ENCODE measurements at places on chromosomes 2 and 18.

GRCh38 chr18:12456441-12456840 lies 48.7 kb downstream of the PRELID3A start:
- DNase-seq: no peak

DNA sequence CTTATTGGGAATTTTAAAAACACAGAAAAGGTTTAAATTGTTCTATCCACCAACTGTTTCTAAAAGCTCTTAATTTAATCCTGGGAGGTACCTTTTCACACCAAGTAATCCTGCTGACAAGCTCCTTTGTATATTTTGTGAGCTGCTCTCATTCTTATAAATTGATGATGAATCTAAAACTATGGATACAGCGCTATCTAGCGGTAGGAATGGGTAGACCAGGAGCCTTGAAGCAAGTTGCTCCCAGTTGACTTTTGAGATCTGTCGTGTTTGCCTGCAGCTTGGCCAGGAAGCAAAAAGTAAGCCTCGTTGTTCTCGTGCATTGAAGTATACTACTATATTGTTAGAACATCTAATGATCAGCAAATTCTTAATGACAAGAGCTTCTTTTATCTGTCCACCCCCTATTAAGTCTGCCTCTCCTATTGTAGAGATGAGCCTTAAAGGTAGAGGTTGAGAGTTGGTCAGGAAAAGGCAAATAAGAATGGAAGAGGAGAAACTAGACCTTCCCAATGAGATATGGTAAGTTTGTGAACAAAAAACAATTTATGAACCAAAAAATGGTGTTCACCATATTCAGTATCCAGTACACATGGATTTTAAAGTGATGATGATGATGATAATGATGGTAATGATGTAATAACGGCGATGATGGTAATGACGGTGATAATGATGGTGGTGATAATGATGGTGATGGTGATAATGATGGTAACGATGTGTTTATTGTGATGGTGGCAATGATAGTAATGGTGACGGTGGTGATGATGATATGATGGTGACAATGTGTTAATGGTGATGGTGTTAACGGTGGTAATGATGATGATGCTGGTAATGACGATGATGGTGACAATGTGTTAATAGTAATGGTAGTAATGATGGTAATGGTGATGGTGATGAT lies 212.1 kb upstream of the NCKAP5 start:
- no peak for DNase-seq

GRCh38 chr2:166173263-166173662 lies 45.4 kb upstream of the SCN1A start:
- DNase-seq: no peak

- no peak for DNase-seq
Measured at GRCh38 chr2:60219536-60219935, 333.9 kb downstream of the BCL11A start.

DNA sequence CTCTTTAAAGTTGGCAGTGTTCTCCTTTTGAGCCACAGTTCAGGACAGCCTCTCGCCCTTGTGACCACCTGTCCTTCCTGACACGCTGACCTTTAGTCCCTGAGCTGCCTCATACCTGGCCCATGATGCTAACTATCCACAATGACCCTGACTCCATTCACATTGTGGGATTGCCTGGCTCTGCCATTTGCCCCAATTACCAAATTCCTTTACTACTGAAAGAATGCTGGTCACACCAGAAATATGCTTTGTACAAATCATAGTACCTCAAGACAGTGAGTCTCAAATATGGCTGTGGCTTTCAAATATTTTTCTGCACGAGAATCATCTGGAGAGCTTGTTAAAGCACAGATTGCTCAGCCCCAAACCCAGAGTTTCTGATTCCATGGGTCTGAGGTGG lies 54.2 kb downstream of the LTBP1 start:
- DNase-seq: no peak

GRCh38 chr2:24205131-24205530 lies 30.3 kb downstream of the FAM228A start:
- no peak for DNase-seq

- no peak for DNase-seq
Measured at GRCh38 chr2:42099438-42100173, 51.8 kb downstream of the PKDCC start.

DNA sequence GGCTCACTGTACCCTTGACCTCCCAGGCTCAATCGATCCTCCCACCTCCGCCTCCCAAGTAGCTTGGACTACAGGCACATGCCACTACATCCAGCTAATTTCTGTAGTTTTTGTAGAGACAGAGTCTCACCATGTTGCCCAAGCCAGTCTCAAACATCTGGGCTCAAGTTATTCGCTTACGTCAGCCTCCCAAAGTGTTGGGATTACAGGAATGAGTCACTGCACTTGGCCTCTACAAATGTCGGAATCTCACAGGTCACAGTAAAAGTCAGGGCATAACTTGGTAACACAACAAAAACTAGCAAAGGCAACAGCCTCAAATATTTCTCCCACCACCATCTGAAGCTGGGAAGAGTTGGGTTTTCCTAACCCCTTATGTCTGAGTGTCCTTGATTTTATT lies 25.3 kb downstream of the SCG2 start:
- no peak for DNase-seq

DNA sequence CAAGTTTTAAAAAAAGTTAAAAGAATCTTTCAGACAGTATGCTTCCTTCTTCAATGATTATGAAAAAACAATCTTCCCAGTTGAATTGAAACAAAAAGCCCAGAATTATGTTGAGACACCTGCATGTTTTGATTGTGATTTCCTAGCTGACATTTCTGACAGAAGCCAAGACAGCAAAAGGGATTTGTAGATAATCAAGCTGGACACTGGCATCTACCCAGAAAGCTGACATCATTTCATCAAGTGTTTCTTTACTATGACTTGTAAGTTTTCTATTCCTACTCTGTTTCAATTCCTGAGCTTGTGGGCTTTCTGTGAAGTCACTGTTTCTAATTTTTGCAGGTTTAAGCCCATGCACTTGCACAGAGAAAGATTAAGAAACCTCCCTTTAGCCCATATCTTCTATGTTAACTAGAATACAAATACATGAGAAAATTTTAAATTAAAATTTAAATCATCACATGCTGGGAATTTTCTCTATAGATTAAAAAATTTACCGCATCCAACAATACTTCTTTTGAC lies 82.9 kb upstream of the CCDC85A start:
- no peak for DNase-seq

- no peak for DNase-seq
Measured at GRCh38 chr2:73642338-73643018, at the start of gene NAT8. Gene NAT8, minus strand, starts transcription at chr2:73642422. Its CDS starts 794 bp downstream, at chr2:73641628.

GRCh38 chr2:80007777-80008503 lies 296.6 kb downstream of the LRRTM1 start:
- DNase-seq: no peak

DNA sequence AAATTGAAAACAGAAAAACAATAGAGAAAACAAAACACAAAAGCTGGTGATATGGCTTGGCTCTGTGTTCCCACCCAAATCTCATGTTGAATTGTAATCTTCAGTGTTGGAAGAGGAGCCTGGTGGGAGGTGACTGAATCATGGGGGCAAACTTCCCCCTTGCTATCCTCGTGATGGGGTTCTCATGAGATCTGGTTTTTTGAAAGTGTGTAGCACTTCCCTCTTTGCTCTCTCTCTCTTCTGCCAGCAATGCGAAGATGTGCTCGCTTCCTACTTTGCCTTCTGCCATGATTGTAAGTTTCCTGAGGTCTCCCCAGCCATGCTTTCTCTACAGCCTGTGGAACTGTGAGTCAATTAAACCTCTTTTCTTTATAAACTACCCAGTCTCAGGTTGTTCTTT lies 112.3 kb upstream of the UXS1 start:
- no peak for DNase-seq

GRCh38 chr2:46818141-46818621 lies 97.4 kb downstream of the MCFD2 start:
- DNase-seq: no peak

GRCh38 chr2:215942194-215942593 lies 71.2 kb downstream of the MREG start:
- no peak for DNase-seq

DNA sequence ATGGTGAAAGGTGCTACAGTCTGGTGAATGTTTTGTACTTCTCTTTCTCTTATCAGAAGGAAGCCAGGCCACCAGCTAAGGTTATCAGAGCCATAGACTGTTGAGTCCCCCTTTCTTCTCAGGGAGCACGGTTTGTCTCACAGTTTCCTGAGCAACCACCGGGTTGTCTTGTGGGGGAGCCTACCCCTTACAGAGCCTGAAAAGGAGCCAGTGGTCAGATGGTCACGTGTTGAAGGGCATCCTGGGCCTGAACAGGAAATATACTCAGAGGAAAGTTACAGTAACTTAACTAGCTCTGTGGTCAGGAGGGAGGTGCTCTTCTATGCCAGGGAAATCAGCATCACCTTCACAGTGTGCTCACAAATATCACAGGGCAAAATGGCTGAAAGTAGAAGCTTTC lies 11.6 kb downstream of the CD28 start:
- peak; percentile 71 for DNase-seq

DNA sequence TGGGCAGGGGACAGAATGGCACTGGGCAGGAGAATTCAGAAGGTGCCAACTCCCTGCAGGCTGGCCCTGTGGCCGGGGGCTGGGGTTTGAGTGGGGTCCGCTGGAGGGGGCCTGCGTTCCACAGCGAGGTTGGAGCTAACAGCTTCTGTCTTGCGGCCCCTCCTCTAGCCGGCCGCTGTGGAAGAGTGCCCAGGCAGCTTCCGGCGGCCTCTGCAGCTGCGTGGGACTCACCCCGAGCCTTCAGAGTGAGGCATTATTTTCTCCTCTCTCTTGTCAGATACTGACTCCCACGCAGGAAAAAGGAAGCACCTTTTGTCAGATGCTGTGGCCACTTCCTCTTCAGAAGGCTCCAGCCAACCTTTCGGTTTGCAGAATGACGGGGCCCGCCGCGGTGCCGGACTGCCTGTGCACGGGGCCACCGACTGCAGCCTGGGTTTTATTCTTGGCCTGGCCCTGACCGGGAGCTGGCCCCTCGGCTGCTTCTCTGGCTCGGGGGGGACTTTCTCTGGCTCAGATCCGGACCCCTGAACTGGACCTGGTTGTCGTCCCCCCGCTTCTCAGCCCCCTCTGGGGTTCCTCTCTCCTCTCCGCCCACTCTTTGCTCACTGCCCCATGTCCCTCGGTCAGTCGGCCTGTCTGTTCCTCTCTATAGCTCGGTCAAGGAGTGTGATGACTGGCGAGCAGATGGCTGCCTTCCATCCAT lies 40.1 kb downstream of the ARHGAP25 start:
- DNase-seq: peak; percentile 73

- DNase-seq: no peak
Measured at GRCh38 chr2:217932803-217933616, 69.8 kb downstream of the TNS1 start.

GRCh38 chr2:170206246-170206645 lies 28.3 kb downstream of the MYO3B start:
- DNase-seq: no peak

DNA sequence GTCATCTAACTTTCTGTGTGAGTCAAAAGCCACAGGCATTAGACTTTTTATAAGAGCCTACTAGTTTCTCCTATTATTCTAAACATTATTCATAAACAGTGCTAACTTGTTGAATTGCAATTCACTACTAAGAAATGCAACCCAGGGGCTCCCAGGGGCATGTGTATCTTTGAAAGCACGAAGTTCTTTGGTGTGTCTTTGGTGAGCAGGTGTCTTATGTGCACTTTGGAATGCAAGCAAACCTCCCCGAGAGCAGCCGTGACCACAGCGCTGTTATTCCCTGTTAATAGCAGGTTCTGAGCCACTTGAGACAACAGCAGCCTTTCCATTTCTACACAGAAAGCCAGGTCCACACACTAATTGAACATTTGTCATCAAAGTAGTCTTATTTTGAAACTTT lies 123.5 kb downstream of the PRKRA start:
- no peak for DNase-seq

GRCh38 chr2:61834893-61835292 lies 19.0 kb downstream of the FAM161A start:
- DNase-seq: no peak

DNA sequence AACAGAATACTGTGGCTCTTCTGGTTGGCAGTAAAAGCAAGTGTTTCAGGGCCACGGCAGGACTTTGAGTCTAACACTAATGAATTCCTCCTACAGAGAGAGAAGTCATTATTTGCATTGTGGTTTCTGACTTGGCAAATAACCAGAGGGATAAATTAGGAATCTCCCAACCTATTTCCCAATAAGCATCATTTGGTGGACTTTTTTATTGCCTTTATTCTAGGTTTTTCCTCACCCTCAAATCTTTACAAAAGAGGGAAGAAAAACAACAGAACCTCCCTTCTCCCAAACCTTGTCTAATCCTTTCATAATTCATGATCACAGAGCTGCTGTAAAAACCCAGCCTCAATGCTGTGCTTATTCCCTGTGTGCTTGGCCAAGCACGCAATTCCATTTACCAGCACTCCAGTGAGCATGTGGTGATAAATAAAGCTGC lies 179.7 kb downstream of the AGPS start:
- no peak for DNase-seq

DNA sequence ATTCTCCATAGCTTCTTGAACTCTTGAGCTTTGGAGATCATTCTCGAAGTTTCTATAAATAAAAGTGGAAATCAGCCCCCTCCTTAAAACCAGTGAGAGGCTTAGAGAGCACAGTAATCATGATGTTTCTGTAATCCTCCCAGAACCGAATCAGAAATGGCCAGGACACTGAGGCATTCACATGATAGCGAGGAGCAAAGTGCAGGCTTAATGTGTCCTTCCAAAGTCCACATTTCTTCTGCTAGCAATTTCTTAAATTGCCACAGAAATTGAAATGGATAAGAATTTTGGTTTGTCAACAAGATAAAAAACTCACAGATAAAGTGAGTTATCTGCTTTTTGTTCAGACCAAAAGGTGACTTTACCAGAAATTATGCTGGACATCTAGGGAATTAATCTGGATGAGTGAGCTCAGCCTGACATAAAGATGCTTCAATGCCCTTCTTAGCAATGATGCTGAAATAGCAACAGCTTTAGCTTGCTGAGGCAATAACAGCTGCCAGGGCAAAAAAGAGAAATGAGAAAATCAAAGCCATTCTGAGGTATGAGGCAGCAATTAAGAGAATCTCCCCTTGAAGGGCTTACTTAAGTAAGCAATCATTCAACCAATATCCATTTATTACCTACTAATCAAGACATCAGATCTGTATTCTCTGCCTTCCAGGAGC lies 82.4 kb upstream of the PHLPP1 start:
- DNase-seq: no peak

DNA sequence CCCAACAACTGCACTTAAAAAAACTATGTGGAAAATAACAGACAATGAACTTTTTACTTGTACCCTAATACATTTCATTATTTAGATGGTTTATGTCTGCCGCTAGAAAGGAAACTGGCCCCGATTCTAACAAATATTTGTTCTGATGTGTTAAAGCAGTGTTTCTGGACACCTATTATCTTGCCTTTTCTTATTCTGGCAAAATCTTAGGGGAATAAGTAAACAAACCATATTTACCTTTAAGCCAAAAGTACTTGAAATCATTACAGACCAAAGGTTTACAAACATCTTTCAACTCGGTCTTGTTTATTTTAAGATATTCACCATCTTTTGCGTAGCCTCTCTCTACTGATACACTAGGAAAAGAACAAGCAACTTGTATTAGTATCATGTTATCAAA lies 11.8 kb upstream of the DLX1 start:
- no peak for DNase-seq

Measured in activated T-cell treated with anti-CD3 and anti-CD28 coated beads, Interleukin-2, amount 50 U/mL, for 24 hours (primary cell).